Breast epithelium (tissue), 4 donors: ENCODE measurements at places on chromosomes 5 and 9. TPM values are rescaled to one million over a fixed set of nuclear protein-coding genes. Genes with fewer than 3 reads are reported as not detected.
A peak's percentile ranks its signal among the peaks of the same experiment; 100 is the strongest.

- DNase-seq: no peak
Observed at GRCh38 chr5:180381428-180381827, 28.3 kb upstream of the GFPT2 start.

- no peak for DNase-seq
Observed at GRCh38 chr9:74172874-74173273, 324.3 kb upstream of the RORB start.

GRCh38 chr5:11377896-11378295 lies 526.4 kb downstream of the CTNND2 start:
- no peak for DNase-seq

DNA sequence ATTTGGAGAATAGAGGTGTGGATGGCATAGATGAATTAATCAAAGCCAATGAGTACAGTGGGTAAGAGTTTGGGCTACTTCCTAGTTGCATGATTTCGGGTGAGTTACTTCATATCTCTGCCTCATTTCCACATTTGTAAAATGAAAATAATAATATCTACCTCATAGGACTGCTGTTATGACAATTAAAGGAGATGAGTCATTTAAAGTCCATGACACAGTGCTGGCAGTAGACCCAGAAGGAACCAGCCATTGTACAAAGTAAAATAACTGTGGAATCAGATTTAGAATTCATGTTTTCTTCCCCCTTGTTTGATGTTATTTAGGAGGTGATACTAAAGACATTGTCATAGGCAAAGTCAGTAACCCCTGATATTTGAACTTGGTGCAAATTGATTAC lies 139.5 kb upstream of the SLC27A6 start:
- DNase-seq: no peak

GRCh38 chr5:125634216-125634835 lies 788.9 kb upstream of the GRAMD2B start:
- DNase-seq: no peak

GRCh38 chr5:169547508-169547907 lies 36.1 kb upstream of the SPDL1 start:
- no peak for DNase-seq

- no peak for DNase-seq
Observed at GRCh38 chr9:98038958-98039357, 17.6 kb upstream of the NANS start.

DNA sequence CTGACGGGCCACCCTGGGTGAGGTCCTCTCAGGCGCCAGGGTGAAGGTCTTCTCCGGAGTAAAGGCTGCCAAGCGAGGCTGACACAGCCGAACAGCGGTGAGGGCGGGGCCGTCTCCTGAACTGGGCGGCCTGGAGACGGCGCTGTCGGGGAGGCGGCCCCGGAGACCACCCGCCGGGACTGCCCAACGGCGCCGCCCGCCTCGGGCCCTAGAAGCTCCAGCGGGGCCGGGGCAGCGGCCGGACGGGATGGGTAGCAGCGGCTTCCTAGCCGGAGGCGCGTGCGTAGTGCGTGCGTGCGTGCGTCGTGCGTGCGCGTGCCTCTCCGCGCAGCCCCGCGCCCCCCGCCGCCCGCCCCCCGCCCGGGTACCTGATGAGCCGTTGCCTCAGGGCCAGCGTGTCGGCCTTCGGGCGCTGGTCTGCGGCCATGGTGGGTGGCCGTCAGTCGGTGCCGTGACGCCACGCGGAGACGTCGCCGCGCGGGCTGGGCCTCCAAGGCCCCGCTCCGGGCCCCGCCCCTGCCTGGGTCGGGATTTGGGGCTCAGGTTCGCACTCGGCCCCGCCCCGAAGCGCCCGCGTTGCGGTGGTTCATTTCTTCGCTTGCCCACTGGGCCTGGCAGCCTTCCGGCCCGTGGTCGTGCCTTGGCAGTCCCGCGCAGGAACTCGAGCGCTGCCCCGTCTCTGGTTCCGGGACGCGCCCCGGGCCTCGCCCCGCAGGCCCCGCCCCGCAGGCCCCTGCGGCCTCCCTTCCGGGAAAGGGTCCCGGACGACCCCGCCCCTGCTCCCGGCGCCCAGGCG lies at the start of gene PHYKPL:
Gene PHYKPL, minus strand, starts transcription at position 679 of the 796 bp plus-strand sequence. Its CDS starts 252 bp downstream, at position 427.
- peak; percentile 74 for DNase-seq

GRCh38 chr9:91177661-91178280 lies 183.9 kb downstream of the AUH start:
- DNase-seq: peak; percentile 59

The SH3PXD2B gene
- 35.3 TPM for total RNA-seq

The FGF1 gene
- total RNA-seq: 0.32 TPM

The ORM2 gene
- 1.6 TPM for total RNA-seq

The ZFP2 gene
- total RNA-seq: 6.7 TPM

The HAPLN1 gene
- total RNA-seq: not detected
